Left renal cortex interstitium (tissue), 4 donors: ENCODE measurements at places on chromosomes 1 and 21. TPM values are rescaled to one million over a fixed set of nuclear protein-coding genes. Genes with fewer than 3 reads are reported as not detected.
A peak's percentile ranks its signal among the peaks of the same experiment; 100 is the strongest.

DNA sequence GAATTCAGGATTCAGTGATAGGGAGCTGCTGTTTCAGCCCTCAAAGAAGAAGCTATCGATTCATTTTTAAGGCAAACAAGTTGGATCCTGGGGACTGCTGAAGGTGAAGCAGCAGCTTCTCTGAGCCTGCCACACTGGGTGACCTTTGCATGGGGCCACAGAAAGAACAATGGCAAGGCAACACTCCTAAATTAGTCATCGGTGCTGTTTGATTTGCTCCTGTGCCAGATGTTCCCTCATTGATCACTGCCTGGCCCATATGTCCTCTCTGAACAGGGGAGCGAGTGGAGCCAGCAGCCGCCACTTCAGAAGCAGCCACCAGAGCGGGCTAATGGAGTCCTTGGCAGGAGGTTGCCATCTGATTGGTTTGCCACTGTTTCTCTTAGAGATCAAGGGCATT is 391.5 kb downstream of the NTNG1 start:
- DNase-seq: no peak

Gene CRABP2
- 76.4 TPM for polyA plus RNA-seq

Gene TRAF5
- 23.8 TPM for polyA plus RNA-seq

- no peak for DNase-seq
Observed at GRCh38 chr1:12772520-12772919, 1.0 kb upstream of the PRAMEF12 start.

DNA sequence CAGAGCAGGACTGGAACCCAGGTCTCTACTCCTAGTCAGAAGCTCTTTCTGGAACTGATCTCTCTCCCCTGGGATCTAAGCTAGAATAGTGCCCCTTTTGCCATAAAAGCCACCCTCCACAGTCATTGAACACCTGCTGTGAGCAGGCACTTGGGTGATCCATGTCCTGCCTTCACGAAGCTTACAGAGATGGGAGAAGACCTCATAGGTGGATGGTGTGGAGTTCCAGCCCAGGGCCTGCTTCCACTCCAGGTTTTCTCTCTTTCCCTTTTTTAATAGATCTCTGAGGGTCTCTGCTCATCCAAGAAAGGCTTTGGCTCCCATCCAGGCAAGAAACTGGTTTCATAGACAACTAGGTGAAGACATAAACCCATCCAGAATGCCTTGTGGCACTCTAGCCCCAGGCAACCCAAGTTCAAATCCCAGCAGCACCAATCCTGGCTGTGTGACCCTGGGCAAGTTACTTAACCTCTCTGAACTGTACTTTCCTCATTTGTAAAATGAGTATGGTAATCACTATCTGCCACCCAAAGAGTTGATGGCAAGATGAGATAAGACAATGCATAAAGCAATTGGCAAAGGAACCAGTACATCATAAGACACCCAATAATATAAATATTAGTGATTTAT is 46.4 kb upstream of the TMEM51 start:
- DNase-seq: no peak

GRCh38 chr1:29712284-29712651 is 475.9 kb downstream of the PTPRU start:
- DNase-seq: no peak

- DNase-seq: no peak
Observed at GRCh38 chr1:60918867-60919266, 163.5 kb upstream of the NFIA start.

GRCh38 chr1:150596976-150597375 is 17.6 kb upstream of the MCL1 start:
- DNase-seq: no peak

DNA sequence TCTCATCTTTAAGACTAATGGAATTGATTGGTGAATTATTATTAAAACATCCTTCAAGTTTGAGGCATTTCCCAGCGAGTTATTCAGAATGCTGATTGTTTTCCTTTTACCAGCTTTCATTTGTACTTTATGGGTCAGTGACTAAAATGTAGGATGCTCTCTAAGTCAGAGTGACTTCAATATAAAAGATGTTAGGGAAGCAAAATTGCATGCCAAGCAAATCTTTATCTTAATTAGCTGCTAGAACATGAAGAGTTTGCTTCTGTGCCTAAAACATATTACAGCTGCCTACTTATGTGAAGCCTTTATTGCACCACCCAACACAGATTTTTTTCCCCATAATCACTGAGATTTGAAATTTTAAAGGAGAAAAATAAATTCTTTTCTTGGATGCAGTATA is 79.8 kb upstream of the CYYR1 start:
- no peak for DNase-seq

DNA sequence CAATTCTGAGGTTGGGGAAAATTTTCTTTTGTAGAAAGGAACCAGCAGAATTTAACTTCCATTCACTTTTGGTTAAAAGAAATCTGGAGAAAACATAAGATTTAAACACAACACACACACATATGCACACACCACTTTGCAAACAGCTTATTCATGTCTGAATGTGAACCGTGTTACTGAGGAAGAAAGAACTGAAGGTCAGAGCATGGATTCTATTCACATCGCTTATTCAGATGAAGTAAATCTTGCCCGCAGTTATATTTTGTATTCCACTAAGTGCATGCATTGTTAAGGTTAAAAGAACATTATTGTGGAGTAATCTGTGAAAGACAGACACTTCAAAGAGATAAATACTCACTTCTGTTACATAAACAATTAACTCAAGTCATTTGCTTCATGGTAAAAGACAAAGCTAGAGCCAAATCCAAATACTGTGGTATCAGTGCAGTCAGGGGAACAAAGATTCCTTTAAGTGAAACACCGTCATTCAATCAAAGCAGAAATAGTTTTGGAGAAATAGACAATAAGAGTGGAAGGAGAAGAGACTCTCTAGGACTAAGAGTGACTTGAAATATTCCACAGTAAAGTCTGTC is 82.0 kb downstream of the LRRC53 start:
- DNase-seq: no peak

- DNase-seq: no peak
Observed at GRCh38 chr1:183693521-183693920, 40.4 kb upstream of the APOBEC4 start.

DNA sequence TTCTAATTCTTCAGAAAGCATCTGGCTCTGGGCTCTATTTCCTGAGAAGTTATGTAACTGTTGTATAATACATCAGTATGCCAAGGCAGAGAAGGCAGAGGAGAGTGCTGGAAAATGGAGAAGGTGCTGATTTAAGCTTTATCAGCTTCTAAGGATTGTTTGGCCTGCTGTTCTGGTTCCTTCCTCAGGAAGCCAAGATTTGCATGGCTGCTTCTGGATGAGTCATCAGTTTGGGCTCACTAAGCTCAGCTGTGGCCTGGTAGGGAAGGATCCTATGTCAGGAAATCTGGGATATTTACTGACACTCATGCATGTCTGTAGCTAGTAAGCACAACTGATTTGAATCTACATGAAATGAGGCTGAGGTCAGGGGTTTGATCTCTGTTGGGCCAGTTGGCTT is 73.2 kb upstream of the ADGRL4 start:
- DNase-seq: peak; percentile 41

GRCh38 chr21:43782431-43783097 is 6.5 kb upstream of the CSTB start:
- DNase-seq: no peak

DNA sequence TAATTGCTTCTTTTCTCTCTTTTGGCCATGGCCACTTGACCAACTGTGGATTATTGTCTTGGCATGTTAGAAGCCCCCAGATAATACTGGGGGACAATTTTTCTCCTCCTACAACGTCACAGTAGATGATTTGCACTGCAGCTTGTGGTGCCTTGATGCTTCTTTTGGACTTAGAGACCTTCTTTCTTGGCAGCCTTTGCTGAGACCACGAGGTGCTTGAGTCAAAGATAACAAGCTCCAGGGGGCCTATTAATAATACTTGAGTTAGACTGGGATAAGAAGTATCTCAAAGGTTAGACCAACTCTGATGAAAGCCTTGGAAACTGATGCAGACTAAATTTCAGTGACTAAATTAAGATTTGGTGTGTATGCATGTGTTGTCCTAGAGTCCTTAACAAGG is 3.2 kb downstream of the PPP1R12B start:
- no peak for DNase-seq

Gene PLK3
- polyA plus RNA-seq: 8.4 TPM

- no peak for DNase-seq
Observed at GRCh38 chr1:95780836-95781235, 546.8 kb downstream of the RWDD3 start.

GRCh38 chr1:161137881-161138280 is 5.4 kb upstream of the DEDD start:
- DNase-seq: no peak
